ENCODE measurements at places on chromosomes 12 and 14. TPM values are rescaled to one million over a fixed set of nuclear protein-coding genes. Genes with fewer than 3 reads are reported as not detected.

Gene ANO4
- polyA plus RNA-seq = 1.5 TPM

Gene VDR
- 3.5 TPM for polyA plus RNA-seq

Gene FGF23
- not detected for polyA plus RNA-seq

Gene GPX2
- polyA plus RNA-seq = 2.4 TPM

Gene EMP1
- 146 TPM for polyA plus RNA-seq

Gene SRRM4
- polyA plus RNA-seq = 0.19 TPM

Gene LRRK2
- polyA plus RNA-seq = 21.8 TPM

Gene GMFB
- 84.7 TPM for polyA plus RNA-seq

Gene APOF
- polyA plus RNA-seq = not detected

Gene TBX3
- polyA plus RNA-seq = 88.3 TPM

Gene TULP3
- 35.5 TPM for polyA plus RNA-seq
